ENCODE measurements at places on chromosomes 6 and 20.
A peak's percentile ranks its signal among the peaks of the same experiment; 100 is the strongest.

GRCh38 chr20:19851861-19852260 is 93.8 kb downstream of the RIN2 start:
- DNase-seq, result no peak

DNA sequence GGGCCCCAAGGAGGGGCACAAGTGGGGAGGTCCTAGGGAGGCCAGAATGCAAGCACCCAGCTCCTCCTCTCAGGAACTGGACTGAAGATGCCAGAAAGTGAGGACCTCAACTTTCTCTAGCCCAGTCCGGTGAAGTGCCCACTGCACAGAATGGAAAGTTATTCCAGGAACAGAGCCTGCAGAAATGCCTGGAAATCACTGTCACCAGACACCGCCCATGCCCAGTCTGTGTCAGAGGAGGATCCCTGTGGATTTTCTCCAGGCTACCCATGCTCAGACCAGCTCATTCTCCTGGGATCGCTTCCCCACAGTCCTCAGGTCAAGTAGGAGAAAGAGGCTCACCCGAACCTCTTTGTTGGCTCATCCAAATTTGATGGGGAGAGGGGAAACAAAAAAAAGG is 6.5 kb downstream of the PRPH2 start:
- no peak for DNase-seq

GRCh38 chr20:29427201-29428060 is 1830.0 kb upstream of the DEFB115 start:
- DNase-seq, result no peak

DNA sequence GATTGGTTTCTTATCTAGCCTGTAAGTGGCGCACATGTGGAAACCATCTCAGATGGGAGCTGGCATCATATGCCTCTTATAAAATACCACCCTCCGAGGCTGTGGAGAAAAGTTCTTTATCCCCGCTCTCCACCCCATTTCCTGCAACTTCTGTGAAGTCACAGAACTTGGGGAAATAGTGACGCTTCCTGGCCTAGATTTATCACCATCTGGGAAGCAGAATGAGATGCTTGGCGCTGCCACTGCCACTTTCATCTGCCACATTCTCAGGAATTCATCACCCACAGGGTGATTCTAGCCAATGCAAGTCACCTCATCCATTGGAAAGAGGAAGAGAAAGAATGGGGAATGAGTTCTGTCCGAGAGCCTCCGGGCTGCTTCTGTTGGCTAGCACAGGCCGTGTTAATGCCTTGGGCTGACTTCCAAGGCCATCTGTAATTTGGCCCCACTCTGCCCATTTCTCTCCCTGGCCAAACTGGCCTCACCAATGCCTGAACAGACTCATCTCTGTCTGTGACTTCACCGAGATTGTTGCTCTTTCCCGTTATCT is 148.8 kb upstream of the SOX4 start:
- DNase-seq, result no peak

DNA sequence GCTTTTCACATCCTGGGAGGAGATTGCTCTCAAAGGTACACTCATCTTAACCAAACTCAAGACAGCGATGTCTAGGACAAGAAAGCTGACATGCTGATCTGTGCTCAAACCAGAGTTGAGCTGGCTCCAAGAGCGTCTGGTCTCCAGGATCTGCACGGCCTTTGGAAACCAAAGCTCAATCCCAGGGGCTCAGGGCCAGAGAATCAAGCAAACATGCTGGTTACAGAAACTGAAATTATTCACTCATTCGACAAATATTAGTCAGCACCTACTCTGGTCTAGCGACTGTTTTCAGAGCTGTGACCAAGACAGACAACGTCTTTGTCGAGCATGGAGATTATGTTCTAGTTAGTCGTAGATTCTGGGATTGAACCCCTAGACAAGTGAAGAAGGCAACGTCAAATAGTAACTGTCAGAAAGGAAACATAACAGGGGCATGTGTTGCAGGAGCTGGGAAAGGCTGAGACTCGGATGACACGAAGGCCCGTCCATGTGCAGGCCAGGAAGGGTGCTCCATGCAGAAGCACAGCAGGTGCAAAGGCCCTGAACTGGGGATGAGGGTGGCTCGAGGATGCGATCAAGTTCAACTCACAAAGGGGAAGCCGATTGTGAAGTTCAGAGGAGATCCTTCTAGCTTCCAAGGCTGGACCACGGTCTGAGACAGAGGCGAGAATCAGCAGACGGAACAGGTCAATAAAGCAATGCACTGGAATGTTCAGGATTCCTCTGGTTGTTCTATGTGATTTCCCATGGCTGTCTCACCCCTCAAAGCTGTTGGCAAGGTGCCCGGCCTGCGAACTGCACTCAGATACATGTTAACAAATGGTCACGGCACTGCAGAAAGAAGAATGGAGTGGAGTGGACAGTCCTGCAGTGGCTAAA is 12.5 kb upstream of the PCK1 start:
- no peak for DNase-seq

- no peak for DNase-seq
Measured at GRCh38 chr6:121612927-121613326, 177.5 kb downstream of the GJA1 start.

DNA sequence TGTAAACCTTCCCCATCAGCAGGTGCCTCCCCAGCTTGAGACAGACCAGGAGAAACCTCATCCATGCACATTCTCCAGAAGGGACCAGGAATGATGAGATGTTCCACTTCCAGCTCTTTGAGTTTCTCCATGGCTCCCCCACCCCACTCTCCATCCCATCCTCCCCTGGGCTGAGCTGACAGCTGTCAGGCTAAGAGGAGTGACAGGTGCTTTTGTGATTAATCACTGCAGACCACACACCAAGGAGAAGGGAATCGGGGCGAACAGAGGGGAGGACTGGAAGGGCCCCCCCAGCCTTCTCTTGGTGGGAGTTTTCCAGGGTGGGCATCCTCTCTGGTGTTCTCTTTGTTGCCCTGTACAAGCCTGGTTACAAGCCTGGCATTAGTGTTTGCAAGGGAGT is 56.1 kb upstream of the ZFAND3 start:
- DNase-seq, result no peak

- DNase-seq, result no peak
Measured at GRCh38 chr20:36971103-36971502, 19.6 kb upstream of the SAMHD1 start.

DNA sequence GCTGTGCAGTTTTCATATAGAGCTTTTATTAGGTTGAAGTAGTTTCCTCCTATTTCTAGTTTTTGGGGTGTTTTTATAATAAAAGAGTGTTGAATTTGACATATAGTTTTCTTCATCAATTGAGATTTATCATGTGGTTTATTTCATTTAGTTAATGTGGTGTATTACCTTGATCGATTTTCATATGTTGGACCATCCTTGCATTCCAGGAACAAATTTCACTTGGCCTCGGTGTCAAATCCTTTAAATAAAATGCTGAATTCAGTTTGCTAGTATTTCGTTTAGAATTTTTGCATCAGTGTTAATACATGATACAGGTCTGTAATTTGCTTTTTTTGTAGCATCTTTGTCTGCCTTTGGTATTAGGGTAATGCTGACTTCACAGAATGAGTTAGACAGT is 6.0 kb downstream of the DYNLT2 start:
- DNase-seq, result no peak

- DNase-seq, result no peak
Measured at GRCh38 chr6:67642582-67642981, 992.5 kb upstream of the ADGRB3 start.

DNA sequence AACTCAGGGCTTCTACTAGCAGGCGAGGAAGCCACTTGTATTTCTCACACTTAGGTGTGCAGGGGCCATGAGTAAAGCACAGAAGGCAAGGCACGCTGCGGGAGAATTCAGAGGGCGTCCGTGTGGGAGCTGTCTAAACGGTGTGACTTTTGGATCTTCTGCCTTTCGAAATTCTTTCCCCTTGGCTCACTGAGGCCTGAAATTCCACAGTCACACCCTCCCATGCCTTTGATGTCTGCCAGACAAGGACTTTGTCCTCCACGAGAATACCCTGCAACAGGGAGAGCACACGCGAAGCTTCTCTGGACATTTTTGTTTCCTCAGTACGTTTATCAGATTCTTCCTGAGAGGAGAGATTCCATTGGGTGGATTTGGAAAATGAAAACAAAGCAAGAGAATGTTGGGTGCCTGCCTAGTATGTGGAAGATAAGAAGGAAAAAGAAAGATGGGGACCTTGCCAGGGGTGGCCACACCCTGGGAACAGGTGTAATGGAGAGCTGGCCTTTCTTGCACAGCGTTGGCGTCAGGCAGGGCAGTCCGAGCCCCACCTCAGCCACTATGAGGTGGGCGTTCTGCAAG is 235.7 kb downstream of the MYLK4 start:
- DNase-seq, result no peak

GRCh38 chr6:169452869-169453620 is 199.4 kb upstream of the THBS2 start:
- no peak for DNase-seq

GRCh38 chr6:123898665-123899064 is 95.0 kb downstream of the NKAIN2 start:
- DNase-seq, result no peak

DNA sequence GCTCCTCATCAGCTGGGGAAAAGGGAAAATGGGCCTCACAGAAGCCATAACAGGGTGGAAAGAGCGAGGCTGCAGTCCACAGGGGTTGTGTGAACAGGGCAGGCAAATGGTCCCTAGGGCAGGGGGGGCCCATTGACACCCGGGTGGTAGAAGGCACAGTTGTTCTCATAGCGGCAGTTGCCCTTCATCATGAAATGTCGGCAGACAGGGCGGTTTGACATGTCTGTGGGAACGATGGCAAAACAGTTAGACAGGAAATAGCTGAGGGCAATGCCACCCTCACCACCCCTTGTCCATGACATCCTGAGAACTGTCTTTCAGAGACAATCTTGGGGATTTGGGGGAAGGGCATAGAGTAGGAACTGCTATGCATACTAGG is 15.6 kb downstream of the PPP1R10 start:
- DNase-seq, result no peak

- DNase-seq, result peak; percentile 25
Measured at GRCh38 chr20:25623225-25623735, 534 bp downstream of the NANP start.

DNA sequence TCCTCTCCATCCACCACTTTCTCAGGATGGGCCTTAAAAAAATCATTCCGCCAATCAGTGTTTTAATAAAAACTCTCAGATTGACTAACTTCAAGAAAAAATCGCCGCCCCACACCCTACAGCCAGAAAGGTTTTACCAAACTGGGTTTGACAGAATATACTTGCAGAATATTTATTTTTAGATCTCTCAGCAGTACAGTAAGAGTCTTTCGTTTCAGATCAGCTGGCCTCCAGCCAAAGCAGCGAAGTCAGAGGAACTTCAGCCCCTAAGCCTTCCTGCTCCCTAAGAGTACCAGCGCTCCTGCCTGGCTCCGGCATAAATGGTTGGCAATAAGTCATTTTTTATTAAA is 24.7 kb downstream of the TBC1D7 start:
- no peak for DNase-seq

DNA sequence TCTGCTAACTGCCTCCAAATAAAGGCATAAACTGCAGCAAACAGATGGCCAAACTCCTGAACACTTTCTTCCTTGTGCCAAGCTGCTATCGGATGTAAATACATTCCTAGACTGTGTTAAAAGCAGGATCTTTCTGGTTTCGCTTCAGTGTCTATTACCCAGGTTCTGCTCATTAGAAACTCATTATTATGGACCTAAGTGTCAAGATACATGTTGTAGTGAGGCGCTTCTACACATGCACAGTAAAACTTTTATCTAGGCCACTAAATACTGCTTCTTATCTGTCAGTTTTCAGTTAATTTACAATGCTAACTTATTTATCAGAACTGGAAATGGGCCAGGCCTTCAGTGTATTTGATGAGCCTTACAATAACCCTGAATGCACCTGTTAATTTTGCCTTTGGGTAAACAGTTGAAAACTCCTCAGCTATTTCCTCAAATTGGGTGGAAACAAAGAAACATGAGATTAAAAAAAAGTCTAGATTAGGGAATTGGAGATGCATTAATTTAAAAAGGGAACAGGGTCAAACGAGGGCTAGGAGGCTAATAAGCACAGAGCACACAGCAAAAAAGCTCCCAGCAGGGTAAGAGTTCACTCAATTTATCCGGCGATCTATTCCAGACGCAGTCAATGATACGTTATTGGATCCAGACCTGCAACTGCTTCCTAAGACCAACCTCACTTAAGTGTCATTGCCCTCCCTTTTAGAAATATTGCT is 240.6 kb downstream of the FOXC1 start:
- no peak for DNase-seq

DNA sequence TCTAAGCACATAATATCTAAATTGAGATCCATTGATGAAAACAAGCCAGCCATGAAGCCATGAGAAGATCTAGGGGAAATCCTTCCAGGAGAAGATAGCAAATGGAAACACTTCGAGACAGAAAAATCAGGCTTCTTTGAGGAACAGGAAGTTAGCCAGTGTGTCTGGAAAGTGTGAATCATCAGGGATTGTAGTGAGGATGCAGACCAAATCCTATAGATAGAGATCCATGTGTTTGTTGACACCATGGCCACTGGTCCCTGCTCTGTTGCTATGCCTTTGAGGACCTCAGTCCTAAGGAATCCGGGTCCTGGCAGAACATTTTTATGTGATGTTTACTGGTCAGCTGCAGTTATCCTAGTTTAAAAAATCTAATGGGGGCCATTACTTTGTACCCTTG is 6.6 kb upstream of the ELOVL2 start:
- DNase-seq, result no peak

DNA sequence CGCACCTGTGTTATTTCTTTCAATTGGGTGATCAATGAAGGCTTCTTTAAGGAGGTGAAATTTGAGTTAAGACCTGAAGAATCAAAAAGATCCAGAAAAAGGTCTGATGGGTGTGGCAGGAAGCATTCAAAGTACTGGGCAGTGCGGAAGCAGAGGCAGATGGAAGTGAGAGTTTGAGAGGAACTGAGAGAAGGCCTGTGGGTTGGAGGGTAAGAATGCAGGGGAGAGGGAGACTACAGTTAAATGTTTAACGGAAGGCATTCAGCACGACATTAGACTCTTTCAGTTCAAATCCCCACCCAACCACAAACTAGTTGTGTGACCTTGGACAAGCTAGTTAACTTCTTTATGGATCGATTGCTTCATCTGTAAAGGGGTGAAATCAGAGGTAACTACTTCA is 50.5 kb upstream of the GCM1 start:
- no peak for DNase-seq

DNA sequence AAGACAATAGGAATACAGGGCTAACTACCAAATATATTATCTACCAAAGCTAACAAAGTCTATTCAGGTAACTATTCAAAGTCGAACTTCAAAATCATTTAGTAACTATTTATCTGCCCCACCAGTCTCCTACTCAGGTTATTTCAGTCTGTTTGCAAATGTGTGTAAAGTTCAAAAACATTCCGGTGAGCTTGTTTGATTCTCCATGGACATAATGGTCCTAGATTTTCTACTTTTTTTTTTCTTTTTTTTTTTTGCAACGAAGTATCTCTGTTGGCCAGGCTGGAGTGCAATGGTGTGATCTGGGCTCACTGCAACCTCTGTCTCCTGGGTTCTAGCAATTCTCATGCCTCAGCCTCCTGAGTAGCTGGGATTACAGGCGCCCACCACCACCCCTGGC is 236.0 kb upstream of the FOXQ1 start:
- DNase-seq, result no peak

GRCh38 chr20:22985239-22985778 is 49.8 kb upstream of the SSTR4 start:
- DNase-seq, result no peak
